ENCODE measurements at places on chromosomes 6 and 20. TPM values are rescaled to one million over a fixed set of nuclear protein-coding genes. Genes with fewer than 3 reads are reported as not detected.

The RTN4IP1 gene
- 4.8 TPM for total RNA-seq

The CSNK2B gene
- total RNA-seq: 239 TPM

The PBOV1 gene
- total RNA-seq: not detected

The SLC17A3 gene
- total RNA-seq: 0.33 TPM

The MTO1 gene
- total RNA-seq: 45.0 TPM

The ANGPT4 gene
- total RNA-seq: not detected

The TSPO2 gene
- total RNA-seq: not detected

The RPS6KA2 gene
- 9.3 TPM for total RNA-seq

The MUC21 gene
- total RNA-seq: not detected

DNA sequence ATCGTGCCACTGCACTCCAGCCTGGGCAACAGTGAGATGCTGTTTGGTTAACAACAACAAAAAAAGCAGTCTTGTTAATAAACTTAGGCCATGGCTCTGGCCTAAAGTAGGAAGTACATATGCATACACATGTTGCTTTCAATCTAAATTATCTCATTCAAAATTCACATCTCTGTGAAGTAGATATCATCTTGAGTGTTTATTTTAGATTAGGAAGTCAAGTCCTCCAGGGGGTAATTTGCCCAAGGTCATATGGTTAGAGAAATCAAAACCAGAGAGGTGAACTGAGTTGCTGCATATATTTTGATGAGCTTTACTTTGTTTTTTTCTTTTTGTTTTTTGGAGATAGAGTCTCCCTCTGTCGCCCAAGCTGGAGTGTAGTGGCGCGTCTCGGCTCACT is 52.8 kb downstream of the B4GALT5 start:
- H3K27ac ChIP-seq: no peak overlapping the region
- H3K27me3 ChIP-seq: no peaks in the 10 kb centered on the region
- H3K36me3 ChIP-seq: peaks cover 9% of the 10 kb centered on the region
- H3K4me3 ChIP-seq: no peak overlapping the region
- H3K4me1 ChIP-seq: peaks cover 23% of the 10 kb centered on the region
- no peak for DNase-seq

- no peak for DNase-seq
- H3K27ac ChIP-seq: no peak overlapping the region
- H3K27me3 ChIP-seq: no peaks in the 10 kb centered on the region
These were observed 29.0 kb downstream of the MKKS start for GRCh38 chr20:10404959-10405530.

GRCh38 chr6:125637207-125637606 is 112.2 kb upstream of the HEY2 start:
- H3K27me3 ChIP-seq: peaks cover 5% of the 10 kb centered on the region
- no peak for DNase-seq
- H3K27ac ChIP-seq: no peak overlapping the region
- H3K4me1 ChIP-seq: no peaks in the 10 kb centered on the region

- H3K27me3 ChIP-seq: peaks cover 13% of the 10 kb centered on the region
- no peaks in the 10 kb centered on the region for H3K36me3 ChIP-seq
- DNase-seq: no peak
- H3K4me1 ChIP-seq: peaks cover 3% of the 10 kb centered on the region
- H3K4me3 ChIP-seq: no peak overlapping the region
- H3K27ac ChIP-seq: no peak overlapping the region
These were observed 50.2 kb upstream of the IFNGR1 start for GRCh38 chr6:137269347-137269746.

DNA sequence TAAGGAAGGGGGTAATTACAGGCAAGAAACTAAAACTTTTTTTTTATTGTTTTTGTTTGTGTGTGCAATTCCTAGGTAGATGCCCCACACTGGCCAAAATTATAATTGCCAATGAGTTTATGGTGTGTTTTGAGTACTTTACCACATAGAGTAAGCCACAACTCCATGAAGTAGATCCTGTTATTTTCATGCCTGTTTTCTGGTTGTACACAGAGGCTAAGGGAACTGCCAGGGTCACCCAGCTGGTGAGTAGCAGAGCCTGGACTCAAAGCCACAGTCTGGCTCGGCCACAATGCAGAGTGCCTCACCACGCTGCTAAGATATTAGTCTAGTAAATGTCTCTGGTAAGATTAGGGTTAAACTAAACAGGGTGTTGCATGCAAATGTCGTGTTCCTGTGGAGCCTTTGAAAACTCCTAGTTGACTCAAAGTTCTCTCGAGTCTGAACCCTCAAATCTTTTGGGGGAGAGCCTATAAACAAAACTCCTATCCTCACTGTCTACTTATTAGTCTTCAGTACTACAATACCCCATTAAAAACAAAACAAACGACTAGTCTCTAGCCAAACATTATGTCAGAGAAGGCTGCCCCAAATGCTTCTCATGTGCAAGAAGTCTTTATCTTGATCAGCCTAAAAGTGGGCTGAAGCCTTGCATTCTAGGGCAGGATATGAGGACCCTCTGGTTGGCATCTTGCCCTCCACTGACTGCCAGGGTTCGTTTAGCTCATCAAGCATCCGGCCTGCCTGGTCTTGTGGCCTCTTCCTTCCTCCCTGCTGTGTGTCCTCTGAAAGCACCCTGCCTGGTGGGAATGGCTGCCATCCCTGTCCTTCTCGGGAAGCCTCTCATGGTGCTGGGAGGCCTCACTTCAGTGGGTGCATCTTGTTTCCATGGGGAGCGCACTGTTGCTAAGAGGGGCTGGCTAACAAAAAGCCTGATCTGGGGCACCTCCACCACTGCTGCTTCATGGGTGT is 4.2 kb downstream of the DUSP22 start:
- peaks cover 4% of the 10 kb centered on the region for H3K36me3 ChIP-seq
- H3K4me1 ChIP-seq: peaks cover 46% of the 10 kb centered on the region
- H3K27ac ChIP-seq: peak overlapping the region; percentile 23
- H3K4me3 ChIP-seq: no peak overlapping the region
- DNase-seq: peak; percentile 27
- no peaks in the 10 kb centered on the region for H3K27me3 ChIP-seq

GRCh38 chr6:89375427-89376267 is 23.1 kb upstream of the UBE2J1 start:
- H3K36me3 ChIP-seq: peaks cover 2% of the 10 kb centered on the region
- DNase-seq: peak; percentile 78
- H3K27me3 ChIP-seq: no peaks in the 10 kb centered on the region
- no peak overlapping the region for H3K4me3 ChIP-seq
- H3K4me1 ChIP-seq: peaks cover 23% of the 10 kb centered on the region
- H3K27ac ChIP-seq: no peak overlapping the region

GRCh38 chr6:44084231-44085014 is 42.8 kb downstream of the MRPL14 start:
- no peak for DNase-seq
- H3K4me3 ChIP-seq: no peak overlapping the region
- no peak overlapping the region for H3K27ac ChIP-seq
- no peaks in the 10 kb centered on the region for H3K4me1 ChIP-seq
- no peaks in the 10 kb centered on the region for H3K27me3 ChIP-seq
- H3K36me3 ChIP-seq: no peaks in the 10 kb centered on the region

GRCh38 chr6:12164508-12164770 is 125.7 kb upstream of the EDN1 start:
- H3K27me3 ChIP-seq: no peaks in the 10 kb centered on the region
- H3K27ac ChIP-seq: no peak overlapping the region
- H3K4me1 ChIP-seq: peaks cover 23% of the 10 kb centered on the region

DNA sequence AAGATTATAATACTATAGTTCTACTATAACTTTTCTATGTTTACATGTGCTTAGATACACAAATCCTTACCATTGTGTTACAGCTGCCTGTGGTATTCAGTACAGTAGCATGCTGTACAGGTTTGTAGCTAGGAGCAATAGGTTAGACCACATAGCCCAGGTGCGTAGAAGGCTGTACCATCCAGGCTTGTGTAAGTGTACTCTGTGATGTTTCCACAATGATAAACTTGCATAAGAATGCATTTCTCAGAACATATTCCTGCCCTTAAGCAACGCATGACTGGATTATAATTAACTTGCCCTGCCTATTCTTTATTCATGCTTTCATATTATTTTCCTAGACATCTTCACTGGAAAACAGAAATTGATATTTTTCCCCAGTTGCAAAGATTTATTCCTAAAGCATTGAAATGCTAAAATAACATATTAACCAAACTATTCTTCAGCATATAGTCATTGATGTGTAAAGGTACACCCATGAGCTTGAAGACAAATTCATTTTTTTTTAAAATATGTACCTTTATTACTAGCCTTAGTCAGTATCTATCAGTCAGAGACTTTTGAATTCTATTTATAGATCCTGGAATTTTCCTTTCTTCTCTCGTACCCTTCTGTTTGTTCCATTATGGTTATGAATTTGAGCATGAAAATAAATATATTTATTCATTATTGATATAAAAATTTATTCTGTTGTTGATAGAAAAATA is 7.2 kb upstream of the CTAGE9 start:
- H3K27ac ChIP-seq: no peak overlapping the region
- no peaks in the 10 kb centered on the region for H3K4me1 ChIP-seq
- DNase-seq: no peak
- H3K27me3 ChIP-seq: no peaks in the 10 kb centered on the region
- no peaks in the 10 kb centered on the region for H3K36me3 ChIP-seq

- H3K27ac ChIP-seq: peak overlapping the region; percentile 21
- H3K27me3 ChIP-seq: no peaks in the 10 kb centered on the region
- H3K36me3 ChIP-seq: peaks cover 6% of the 10 kb centered on the region
- no peak overlapping the region for H3K4me3 ChIP-seq
These were observed 270.7 kb upstream of the TAB2 start for GRCh38 chr6:149046822-149047246.

- H3K27me3 ChIP-seq: no peaks in the 10 kb centered on the region
- peaks cover 5% of the 10 kb centered on the region for H3K4me1 ChIP-seq
- peaks cover 21% of the 10 kb centered on the region for H3K36me3 ChIP-seq
- H3K27ac ChIP-seq: no peak overlapping the region
- H3K4me3 ChIP-seq: no peak overlapping the region
These were observed 64.7 kb downstream of the TRAM2 start for GRCh38 chr6:52512199-52512598.

- peaks cover 8% of the 10 kb centered on the region for H3K27me3 ChIP-seq
- no peaks in the 10 kb centered on the region for H3K4me1 ChIP-seq
- H3K27ac ChIP-seq: no peak overlapping the region
- no peak for DNase-seq
- no peaks in the 10 kb centered on the region for H3K36me3 ChIP-seq
- no peak overlapping the region for H3K4me3 ChIP-seq
These were observed 32.8 kb downstream of the SASH1 start for GRCh38 chr6:148375401-148375800.

DNA sequence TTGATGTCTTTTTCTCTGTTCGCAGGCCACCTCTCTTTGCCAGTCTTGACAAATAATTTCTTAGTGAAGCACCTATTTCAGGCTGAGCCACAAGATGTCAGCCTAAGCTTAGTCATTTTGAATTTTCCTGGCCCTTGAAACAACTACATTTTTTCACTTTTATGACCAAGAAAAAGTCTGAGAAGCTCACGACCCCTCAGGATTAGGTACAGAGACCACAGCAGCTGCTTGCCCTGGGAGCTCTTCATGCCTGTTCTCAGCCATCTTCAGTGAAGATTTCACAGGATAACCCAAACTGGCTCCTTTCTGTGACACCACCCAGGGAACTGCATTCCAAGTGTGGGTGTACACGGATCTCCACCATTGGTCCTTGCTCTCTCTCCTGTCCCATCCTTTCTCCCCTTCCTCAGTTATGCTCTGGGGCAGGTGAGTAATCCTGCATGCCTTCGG is 38.4 kb upstream of the SPTLC3 start:
- peak; percentile 29 for DNase-seq
- H3K27ac ChIP-seq: no peak overlapping the region
- H3K4me3 ChIP-seq: no peak overlapping the region

DNA sequence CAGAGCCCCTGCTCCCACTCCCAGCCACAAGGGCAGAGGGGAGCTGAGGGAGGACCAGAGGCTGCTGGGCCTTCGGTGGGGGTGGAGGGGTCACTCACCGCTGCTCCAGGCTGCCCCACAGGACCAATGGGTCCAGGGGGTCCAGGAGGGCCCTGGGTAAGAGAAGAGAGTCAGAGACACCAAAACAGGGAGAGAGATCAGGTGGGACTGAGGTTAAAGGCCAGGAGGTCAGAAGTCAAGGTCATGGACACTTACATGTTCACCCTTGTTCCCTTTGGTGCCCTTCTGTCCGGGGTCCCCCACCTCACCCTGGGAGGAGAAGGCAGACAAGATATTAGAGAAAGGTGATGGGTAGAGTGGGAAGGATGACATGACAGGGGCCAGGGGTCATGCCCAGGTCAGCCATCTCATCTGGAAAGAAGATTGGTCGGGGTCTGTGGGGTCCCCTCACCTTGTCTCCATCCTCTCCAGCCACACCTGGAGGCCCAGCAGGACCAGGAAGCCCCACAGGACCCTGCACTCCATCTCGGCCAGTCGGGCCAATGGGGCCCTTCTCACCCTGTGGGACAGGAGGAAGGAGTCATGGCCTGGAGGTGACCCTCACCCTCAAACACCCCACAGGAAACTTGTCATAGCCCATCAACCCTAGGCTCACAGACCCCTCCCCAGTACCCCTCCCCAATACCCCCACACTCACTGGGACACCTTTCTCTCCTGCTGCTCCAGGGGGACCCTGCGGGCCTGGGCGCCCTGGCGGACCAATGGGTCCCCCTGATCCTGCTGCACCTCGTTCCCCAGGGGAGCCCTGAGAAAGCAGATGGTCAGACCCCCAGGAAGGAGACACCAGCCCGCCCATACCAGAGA is 21.0 kb downstream of the COL11A2 start:
- H3K27ac ChIP-seq: no peak overlapping the region
- no peak for DNase-seq
- H3K4me1 ChIP-seq: no peaks in the 10 kb centered on the region
- no peak overlapping the region for H3K4me3 ChIP-seq

GRCh38 chr6:37713529-37714119 is 15.9 kb upstream of the MDGA1 start:
- no peak for DNase-seq
- H3K4me3 ChIP-seq: no peak overlapping the region
- peaks cover 4% of the 10 kb centered on the region for H3K27me3 ChIP-seq
- no peaks in the 10 kb centered on the region for H3K36me3 ChIP-seq
- no peak overlapping the region for H3K27ac ChIP-seq

DNA sequence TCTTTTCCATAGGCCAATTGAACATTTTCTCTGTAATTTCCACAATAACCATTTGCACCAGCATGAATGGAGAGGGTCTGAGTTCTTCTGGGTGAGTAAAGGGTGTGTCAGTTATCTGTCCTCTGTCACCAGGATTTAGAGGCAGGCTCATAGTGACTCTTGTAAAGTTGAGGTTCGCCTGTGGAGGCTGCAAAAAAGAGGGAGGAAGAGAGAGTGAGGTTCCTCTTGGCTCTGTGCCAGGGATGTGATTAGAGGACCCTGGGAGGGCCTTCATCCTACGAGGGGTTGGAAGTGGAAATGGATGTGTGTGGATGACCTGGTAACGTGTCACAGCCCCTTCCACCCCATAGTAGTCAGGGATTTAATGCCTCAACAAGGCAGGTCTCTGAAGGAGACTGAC is 242.0 kb downstream of the ESR1 start:
- no peak overlapping the region for H3K27ac ChIP-seq
- no peaks in the 10 kb centered on the region for H3K27me3 ChIP-seq
- no peaks in the 10 kb centered on the region for H3K4me1 ChIP-seq
- H3K4me3 ChIP-seq: no peak overlapping the region
- no peak for DNase-seq
- H3K36me3 ChIP-seq: no peaks in the 10 kb centered on the region

DNA sequence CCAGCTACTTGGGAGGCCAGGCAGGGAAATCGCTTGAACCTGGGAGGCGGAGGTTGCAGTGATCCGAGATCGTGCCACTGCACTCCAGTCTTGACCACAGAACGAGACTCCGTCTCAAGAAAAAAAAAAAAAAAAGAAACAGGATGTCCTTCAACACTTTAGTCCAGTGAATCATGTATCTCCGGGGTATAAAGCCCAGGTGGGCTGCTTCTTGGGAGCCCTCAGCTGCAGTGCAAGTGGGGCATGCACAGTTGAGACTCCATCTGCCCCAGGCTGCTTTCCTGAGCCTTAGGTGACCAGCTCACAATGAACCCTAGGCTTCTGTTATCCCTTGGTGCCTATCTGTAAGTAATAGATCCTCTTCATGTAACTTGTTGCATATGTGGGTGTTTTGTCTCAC is 187.1 kb upstream of the RNF24 start:
- no peak overlapping the region for H3K4me3 ChIP-seq
- no peaks in the 10 kb centered on the region for H3K36me3 ChIP-seq
- no peak for DNase-seq
- no peaks in the 10 kb centered on the region for H3K4me1 ChIP-seq
